GM20000 (cell line): ENCODE measurements at places on chromosomes 4 and X.

DNA sequence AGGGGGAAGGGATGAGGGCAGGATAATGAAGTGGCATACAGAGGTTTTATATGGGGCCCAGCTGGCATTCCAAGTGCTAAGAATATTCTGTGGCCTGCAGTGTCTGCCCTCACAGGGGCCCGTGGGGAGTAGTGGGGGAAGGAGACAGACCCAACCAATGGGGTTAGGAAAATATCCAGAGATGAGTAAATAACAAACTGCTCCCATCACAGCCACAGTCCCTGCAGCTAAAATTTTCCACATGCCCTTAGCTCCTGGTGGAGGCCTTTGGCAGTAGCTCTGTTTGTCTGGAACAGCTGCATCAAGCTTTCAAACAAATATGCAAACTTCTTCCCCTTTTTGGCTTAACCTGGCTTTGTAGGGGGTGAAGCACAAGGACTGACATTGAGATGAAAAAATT lies 3.1 kb downstream of the SRPX2 start:
- no peak for DNase-seq

DNA sequence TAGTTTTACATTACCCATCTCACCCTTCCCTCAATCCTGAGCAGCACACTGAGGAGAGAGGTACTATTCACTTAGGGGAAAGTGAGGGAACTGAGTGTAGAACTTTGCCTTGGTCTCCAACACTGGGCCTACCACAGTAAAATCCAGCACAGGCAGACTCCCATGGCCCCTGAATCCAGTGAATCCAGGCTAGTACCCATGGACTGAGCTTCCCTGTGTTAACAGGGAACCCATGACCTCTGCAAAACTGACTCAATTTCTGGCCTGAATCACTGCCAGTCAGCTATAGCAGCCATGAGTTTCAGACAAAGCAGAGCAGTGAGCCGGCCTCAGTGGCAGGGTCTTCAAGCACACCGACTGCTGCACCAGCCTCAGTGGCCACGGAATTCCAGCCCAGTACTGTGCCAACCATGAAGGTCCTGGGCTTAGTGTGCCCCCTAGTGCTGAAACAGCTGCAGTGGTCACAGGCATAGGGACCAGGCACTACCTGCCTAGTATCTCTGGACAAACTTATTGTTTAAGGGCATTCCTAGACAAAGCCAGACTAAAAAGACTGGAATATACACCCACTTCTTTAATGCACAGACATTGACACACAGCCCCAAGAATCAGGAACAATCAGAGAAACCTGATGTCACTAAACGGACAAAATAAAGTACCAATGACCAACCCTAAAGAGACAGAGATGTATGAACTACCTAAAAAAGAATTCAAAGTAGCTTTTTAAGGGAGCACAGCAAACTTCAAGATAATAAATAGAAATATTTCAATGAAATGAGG lies 127.4 kb upstream of the RPL34 start:
- DNase-seq, result no peak

DNA sequence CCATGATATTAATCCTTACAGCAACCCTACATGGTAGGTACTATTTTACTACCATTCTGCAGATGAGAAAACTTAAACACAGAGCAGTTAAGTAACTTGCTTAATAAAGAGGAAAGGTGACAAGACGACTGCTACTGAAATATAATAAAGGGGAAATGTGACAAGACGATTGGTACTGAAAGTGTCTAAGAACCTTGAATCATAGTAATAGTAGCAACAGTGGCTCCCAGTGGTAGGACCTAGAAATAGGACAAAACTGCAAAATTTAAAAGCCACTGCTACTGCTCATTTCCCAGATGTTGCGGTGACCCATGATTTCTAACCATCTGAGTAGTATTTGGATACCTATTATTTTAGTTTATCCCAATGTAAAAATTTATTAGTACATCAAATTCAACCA lies 89.5 kb downstream of the TASL start:
- peak; percentile 4 for DNase-seq

DNA sequence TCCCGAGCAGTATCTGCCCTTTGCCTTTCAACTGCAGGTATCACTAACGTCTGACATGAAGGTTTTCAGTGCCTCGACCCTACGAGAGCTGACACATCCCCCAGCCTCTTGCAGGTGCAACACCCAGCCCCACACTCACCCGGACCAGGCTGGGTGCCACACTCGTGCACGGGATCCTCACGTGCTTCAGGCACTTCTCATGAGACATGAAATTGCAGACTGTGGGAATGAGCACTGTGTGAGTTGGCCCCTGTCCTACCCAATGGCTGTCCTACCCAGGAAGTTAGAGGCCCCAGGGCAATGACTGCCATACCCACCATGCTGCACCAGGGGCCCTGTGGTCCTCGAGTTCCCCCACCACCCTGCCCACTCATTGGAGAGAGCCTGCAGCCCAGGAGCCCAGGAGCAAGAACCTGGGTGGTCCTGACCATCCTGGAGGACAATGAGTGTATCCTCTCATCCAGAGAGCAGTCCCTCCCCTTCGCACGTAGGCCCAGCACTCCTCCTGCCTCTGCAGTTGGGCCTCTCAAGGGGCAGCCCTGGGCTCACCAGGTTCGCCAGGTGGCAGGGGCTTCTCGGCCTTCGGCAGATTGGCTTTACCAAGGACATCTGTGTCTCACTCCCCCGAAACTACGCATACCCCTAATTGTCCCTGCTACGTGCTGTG lies 2.4 kb downstream of the DGKQ start:
- no peak for DNase-seq

- DNase-seq, result peak; percentile 36
These were observed 4.0 kb upstream of the NEUROG2 start for GRCh38 chr4:112519689-112520597.

GRCh38 chr4:101332424-101332823 lies 14.9 kb downstream of the PPP3CA start:
- no peak for DNase-seq

- no peak for DNase-seq
These were observed 69.2 kb downstream of the FBXO8 start for GRCh38 chr4:174214101-174214878.

GRCh38 chrX:29880977-29881376 lies 334.4 kb upstream of the MAGEB2 start:
- DNase-seq, result no peak

- no peak for DNase-seq
These were observed 27.0 kb downstream of the SLC10A6 start for GRCh38 chr4:86822136-86822535.

DNA sequence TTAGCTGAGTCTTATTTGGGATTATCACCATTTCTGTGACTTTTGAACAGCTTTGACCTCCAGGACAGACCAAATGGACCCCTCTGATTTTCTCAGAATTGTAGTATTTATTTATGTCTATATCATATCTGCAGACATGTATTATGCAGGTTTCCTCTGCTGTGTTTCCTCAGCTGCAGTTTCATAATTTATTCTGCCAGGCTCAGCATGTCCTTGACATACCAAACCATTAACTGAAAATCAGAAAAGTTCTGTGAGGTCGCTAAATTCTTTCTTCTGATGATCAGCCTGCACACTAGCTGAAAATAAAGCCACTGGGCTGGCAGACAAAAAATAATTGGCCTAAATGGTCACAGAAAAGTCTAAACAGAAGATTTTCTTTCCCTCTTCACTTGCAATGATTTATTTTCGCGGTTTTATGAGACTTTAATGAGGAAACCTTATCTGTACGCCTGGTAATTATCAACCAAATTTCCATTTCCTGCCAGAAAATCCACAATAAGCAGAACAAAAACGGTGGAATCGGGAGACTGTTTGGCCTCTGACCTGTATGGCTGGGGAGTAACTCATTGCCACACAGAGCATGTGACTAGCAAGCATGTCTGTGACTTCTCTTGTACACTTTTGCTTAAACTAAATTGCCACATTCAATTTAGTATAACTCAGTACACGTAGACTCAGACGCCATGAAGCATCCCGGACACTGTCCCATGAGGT lies 150.9 kb downstream of the ENPP6 start:
- DNase-seq, result no peak

- DNase-seq, result peak; percentile 18
These were observed 2.0 kb downstream of the ADGRL3 start for GRCh38 chr4:61201961-61202637.

- no peak for DNase-seq
These were observed 127.4 kb upstream of the FTHL17 start for GRCh38 chrX:31199056-31199839.

- DNase-seq, result no peak
These were observed 52.4 kb downstream of the AFF2 start for GRCh38 chrX:148552775-148553174.

- no peak for DNase-seq
These were observed 13.9 kb downstream of the RHOH start for GRCh38 chr4:40210776-40211175.

DNA sequence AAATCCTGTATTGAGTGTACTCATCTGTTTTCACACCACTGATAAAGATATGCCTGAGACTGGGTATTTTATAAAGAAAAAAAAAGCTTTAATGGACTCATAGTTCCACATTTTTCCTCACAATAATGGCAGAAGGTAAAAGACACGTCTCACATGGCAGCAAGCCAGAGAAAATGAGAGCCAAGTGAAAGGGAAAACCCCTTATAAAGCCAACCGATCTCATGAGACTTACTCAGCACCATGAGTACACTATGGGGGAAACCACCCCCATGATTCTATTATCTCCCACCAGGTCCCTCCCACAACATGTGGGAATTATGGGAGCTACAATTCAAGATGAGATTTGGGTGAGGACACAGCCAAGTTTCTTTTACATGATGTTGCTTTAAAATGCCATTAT lies 171.9 kb downstream of the GALNTL6 start:
- DNase-seq, result no peak

- no peak for DNase-seq
These were observed 486.2 kb downstream of the RPA4 start for GRCh38 chrX:97369947-97370346.

DNA sequence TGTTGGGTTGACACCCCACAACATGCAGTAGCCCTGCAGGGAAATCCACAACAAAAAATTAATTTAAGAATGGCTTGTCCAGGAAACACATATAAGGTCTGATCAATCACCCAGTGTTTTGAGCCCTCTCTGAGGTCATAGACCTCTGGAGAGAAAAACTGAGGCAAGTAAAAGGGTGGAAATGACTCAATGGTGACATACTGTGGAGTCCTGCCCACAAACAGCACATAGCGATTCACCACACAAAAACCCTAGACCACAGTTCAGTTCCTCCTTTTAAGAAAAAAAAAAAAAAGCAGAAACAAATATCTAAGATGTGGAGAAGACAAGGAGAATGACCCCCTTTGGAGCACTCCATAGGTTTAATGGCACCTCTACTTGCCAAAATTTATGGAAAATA lies 2691.0 kb downstream of the PCDH7 start:
- DNase-seq, result no peak

DNA sequence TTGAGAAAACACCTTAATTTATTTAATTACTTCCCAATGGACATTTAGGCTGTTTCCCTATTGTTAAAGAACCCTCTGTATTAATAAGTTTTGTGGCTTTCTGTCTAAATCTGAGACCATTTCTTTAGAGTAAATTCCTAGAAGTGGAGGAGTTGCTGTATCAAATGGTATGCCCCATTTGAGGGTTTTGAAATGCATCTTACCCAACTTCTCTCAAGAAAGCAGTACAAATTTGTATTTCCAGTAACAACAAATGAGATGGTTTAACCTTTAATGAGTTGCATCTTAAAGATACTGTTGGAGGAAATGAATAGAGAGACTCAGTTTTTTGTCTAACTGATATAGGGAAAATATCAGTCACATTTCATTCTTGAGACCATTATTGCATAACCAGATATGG lies 70.5 kb upstream of the CBLL2 start:
- no peak for DNase-seq

- DNase-seq, result no peak
These were observed 17.5 kb downstream of the VEGFD start for GRCh38 chrX:15366506-15367352.

DNA sequence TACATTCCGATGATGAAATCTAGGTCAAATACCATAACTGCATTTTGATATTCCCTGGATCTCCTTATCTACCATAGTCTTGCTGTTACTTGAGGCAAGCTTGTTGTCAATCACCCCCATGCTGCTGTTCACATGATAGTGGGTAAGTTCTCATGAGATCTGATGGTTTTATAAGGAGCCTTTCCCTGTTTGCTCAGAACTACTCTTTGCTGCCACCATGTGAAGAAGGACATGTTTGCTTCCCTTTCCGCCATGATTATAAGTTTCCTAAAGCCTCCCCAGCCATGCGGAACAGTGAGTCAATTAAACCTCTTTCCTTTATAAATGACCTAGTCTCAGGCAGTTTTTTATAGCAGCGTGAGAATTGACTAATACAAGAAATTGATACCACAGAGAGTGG lies 432.0 kb downstream of the GLUD2 start:
- no peak for DNase-seq

- no peak for DNase-seq
These were observed 21.4 kb upstream of the SEL1L3 start for GRCh38 chr4:25884031-25884782.

- no peak for DNase-seq
These were observed 135.8 kb downstream of the CDS1 start for GRCh38 chr4:84718699-84719098.

DNA sequence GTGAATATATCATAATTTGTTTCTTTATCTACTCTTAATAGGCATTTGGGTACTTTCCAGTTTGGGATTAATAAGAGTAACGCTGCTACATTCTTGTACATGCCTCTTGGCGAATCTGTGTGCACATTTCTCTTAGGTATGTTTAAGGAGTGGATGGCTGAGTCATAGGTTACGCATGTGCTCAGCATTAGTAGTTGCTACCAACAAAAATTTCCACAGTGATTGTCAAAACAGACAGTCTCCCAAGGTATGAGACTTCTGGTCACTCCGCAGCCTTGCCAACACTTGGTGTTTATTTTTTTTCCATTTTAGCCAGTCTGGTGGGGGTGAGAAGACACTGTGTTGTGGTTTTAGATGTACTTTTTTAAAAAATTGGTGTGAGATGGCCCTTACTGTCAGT lies 44.6 kb downstream of the FGFBP1 start:
- DNase-seq, result no peak

DNA sequence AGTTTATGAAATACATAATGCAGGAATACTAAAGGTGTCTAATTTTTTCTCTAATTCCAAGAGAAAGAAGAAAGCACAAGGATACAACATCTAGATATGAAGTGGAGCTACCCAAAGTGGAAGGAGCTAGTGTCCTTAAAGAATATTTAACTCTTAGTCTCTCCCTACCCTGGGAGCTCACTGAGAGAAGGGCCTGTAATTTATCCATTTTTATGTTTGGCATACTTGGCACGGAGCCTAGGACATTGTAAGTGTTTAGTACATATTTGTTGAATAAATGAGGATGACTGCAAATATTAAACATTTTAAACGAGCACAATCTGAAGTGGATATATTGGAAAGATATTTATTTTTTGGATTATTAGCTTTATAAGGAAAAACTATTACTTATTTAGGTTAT lies 674.8 kb downstream of the IQCM start:
- DNase-seq, result no peak

- DNase-seq, result no peak
These were observed 37.1 kb upstream of the MSANTD1 start for GRCh38 chr4:3211866-3212265.

DNA sequence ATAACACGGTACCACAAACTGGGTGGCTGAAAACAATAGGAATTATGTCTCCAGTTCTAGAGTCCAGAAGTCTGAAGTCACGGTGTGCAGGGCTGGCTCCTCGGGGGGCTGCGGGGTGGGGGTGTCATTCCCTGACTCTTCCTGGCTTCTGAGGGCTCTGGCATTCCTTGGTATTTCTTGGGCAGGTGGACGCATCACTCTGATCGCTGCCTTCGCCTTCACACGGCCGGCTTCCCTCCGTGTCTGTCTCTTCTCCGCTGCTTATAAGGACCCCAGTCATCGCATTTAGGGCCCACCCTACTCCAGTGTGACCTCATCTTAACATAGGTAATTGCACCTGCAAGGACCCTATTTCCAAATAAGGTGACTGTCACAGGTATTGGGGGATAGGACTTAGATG lies 134.6 kb downstream of the CPZ start:
- DNase-seq, result no peak
